ENCODE measurements at places on chromosomes 3 and 15.

DNA sequence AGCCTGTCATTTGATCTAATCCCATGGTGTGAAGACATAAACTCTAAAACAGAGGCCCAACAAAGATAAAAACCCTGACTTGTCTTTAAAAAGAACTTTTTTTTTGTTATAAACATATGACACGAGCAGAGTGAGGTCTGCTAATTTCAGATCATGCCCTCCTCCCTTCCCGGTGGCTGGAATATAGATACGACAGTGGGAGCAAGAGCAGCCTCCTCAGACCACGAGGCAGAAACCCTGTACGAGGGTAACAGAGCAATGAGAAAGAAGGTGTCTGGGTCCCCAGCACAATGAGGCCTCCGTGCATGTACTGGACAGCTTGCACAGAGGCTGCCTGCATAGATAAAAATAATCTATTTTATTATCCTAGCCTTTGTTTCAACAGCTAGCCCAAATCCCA lies 5.8 kb downstream of the TPRA1 start:
- DNase-seq, result no peak

DNA sequence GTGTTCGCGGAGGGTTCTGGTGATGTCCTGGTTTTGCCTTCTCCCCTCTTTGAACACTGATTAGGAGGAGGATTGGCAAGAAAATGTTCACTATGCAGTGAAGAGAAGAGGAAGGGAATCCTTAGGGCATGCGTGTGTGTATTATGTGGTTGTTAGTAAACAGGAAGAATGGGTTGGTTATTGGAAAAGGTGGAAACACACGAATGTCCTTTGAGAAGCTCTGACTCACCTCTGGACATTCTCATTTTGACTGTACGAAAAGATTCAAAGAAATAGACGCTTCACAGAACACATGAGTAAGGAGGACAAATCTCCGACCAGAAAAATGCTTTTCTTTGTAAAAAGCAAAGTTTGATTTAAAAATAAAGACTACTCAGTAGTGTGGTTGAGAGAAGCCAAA lies 188.8 kb upstream of the PRICKLE2 start:
- DNase-seq, result peak; percentile 30

DNA sequence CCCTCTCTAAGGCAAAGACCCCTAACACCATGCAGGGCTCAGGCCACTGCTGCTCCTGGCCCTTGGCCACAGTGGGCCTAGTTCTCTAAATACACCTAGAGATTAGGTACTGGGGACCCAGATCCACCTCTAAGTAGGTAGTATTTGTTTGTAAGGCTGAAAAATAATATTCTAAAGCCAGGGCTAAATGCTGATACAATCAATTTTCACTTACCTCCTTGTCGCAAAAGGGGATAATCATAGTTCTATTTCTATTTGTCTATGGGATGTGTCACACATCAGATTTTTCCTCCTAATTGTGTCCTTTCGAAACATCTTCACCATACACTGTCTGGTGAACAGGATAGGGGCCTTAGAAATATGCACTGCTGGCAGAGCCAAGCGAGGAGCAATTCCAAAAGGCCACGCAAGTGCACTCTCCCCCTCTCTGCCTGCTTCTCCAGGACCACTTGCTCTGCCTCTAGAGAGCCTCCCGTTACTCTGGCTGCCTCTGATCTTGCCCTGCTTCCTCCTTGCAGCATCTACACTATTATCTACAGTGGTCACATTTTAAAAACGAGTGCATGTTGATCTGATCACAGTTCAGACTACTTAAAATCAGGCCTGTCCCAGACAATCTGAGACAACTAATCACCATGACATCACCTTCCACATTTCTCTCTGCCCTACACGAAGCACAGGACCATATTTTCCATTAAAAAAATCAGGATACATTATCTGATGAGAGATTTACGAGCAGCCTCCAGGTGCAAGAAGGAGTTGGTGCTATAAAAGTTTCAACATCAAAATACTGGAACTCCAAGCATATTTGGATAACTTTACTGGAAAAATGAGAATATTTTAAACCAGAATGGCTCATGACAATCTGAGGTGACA lies 115.4 kb downstream of the MYLK start:
- no peak for DNase-seq

DNA sequence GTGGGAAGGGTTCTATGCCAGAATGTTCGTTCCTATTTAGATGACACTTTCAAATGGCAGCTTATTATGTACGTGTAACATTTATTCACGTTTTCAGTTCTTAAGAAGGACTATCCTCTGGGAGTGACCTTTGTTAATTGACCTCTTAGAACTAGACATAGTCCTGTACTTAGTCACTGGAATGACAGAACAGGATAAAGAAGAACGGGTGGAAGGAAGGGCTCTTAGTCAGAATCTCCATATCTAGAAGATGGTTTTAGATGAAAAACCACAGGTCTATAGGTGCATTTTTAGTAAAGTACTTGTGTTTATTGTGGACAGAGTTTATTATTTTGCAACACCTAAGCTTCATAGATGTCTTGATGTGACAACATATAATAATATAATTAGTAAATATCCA lies 6.5 kb downstream of the METTL6 start:
- no peak for DNase-seq

- DNase-seq, result no peak
Observed at GRCh38 chr15:58440922-58441321, 9.1 kb downstream of the LIPC start.

GRCh38 chr15:99120050-99120777 lies 15.3 kb downstream of the SYNM start:
- DNase-seq, result no peak

GRCh38 chr3:141257961-141258360 lies 26.3 kb downstream of the PXYLP1 start:
- DNase-seq, result no peak

GRCh38 chr15:98682992-98683701 lies 34.8 kb downstream of the IGF1R start:
- peak; percentile 63 for DNase-seq
